D341Med (cell line): ENCODE measurements at places on chromosomes 12 and 14.

GRCh38 chr12:131118371-131118770 lies 164.7 kb downstream of the ADGRD1 start:
- no peak for DNase-seq

DNA sequence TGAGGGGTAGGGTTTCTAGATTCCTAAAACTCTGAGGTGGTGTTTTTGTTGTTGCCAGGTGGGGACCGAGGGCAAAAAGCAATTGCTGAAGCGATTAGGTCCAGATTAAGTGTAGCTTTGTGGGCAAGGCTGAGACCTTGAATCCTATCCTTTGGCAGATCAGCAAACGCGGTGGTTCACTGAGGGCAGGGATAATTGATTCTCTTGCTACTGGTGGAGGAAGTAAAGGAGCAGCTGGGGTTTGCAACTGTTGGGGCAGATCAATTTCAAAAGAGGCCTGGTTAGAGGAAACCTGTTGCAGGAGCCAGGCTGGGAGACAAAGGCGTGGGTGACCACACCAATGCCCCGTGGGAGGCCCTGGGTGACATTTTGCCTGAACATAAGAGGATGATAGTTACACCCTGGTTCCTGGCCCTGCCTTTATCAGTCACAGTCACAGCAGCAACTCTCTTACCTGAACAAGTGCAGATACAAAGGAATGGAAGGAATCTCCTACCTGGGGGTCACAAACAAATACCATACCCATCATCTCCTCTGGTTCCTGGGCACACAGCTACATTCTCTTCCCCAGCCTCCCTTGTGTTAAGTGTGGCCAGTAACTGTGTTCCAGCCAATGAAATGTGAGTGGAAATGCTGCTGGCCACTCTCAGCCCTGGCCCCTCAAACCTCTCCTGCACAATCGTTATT lies 43.3 kb upstream of the RASSF3 start:
- no peak for DNase-seq

DNA sequence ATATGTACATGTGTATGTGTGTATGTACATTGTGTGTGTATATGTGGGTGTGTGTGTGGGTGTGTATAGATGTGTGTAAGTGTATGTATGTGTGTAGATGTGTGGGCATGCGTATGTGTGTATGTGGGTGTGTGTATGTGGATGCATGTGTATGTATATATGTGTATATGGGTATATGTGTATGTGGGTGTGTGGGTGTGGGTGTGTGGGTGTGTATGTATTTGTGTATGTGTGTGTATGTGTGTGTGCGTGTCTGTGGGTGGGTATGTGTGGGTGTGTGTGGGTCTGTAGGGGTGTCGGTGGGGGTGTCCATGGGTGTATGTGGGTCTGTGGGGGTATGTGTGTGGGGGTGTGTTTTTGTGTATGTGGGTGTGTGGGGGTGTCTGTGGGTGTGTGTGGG lies 101.6 kb downstream of the PIWIL1 start:
- no peak for DNase-seq

GRCh38 chr12:2248901-2249381 lies 196.2 kb downstream of the CACNA1C start:
- no peak for DNase-seq

DNA sequence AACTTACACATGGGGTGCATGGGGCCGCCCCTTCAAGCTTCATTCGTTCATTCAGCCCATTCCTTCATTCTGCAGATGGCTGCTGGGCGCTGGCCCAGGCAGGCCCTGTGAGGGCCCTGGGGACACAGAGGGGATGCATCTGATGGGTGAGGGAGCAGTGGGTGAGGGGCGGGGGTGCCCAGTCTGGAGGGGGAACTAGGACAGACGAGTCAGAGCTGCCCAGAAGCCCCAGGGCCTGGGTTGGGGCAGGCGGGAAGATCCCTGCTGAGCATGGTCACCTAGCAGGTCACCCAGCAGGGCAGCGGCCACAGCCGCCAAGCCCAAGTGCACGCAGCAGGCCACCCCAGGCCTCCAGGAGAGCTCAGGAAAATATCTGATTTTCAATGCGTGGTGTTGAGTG lies 14.1 kb downstream of the TRMT61A start:
- no peak for DNase-seq

DNA sequence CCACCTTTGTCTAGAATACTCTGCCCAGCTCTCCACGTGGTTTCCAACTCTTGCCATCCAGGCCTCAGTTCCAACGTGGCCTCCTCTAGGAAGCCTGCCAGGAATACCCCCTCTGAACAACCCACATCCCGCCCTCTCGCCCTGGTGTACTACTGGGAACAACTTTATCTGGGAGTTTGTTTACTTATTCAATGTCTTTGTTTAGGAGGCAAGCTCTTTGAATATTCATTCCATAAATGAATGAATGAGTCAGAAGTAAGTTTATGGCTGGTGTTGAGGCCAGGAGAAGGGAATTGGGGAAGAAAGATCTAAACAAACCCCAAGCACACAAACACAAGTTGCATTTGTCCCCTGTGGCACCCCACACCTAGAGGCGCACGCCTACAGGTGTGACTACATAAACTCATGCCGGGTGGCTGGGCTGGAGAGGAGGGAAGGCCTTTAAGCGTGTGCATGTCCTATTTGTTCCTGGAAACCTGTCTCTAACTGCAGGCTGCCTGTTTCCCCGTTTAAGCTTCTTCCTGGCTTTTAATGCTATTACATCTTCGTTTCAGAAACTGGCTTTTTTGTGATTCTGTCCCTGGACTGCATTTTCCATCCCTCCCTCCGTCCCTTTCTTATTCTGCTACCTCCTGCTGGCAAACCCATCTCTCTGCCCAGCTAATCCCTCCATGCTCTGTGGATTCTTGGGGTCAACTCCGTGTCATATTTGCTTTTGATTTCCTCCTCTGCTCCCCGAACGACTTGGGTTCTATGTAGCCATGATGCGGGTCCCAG lies 57.9 kb downstream of the FZD10 start:
- DNase-seq = no peak

DNA sequence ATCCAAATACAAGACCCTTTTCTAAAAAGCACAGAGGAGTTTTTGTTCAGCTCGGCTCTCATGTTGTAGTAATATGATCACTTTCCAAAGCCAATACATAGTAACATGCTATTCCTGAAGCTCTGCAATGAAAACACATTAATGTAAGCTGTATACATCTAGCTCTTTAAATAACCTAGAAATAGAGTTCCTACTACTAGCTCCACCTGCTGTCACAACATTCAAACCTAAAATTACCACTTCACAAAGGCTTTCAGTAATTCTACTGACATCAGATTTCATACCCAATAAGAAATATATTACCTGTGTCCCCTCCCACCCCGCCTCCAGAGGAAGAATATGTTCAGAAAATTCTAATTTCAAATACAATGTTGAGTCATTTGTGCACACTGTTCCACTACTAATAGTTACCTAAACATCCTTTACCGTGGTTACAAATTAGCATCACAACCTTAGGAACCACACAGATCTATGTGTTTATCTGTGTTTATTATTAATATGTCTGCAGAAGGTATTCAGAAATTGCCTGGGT lies 17.8 kb downstream of the EFCAB11 start:
- no peak for DNase-seq

DNA sequence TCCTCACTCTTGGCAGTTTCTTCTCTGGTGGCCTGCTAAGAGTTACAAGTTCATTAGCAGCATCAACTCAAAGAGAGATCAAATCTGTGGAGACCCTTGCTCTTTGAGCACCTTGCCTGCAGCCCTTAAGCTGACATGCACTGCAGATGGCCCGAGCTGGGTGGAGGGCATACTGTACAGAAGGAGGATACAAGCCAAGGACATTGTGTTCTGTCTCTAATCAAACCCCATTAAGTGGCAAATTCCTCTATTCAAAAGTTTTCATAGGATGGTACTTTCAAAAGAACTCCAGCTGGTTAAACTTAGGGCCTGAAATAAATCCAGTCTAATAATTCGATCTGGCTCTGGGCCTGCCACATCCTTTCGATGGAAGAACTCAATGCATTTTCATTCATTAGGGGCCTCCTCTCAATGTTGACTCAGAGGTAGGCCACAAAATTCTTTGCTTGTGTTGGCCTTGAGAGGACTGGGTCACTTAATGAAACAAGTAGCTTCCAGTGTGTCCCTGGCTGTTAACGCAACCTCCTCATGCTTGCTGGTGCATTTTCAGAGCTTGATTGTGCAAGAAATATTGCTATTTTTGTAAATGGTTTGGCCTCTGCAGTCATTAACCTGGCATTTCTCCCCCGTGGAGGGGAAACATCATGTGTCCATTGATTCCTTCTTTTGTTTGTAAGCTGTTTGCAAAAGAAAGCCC lies 318.2 kb downstream of the NUAK1 start:
- no peak for DNase-seq

DNA sequence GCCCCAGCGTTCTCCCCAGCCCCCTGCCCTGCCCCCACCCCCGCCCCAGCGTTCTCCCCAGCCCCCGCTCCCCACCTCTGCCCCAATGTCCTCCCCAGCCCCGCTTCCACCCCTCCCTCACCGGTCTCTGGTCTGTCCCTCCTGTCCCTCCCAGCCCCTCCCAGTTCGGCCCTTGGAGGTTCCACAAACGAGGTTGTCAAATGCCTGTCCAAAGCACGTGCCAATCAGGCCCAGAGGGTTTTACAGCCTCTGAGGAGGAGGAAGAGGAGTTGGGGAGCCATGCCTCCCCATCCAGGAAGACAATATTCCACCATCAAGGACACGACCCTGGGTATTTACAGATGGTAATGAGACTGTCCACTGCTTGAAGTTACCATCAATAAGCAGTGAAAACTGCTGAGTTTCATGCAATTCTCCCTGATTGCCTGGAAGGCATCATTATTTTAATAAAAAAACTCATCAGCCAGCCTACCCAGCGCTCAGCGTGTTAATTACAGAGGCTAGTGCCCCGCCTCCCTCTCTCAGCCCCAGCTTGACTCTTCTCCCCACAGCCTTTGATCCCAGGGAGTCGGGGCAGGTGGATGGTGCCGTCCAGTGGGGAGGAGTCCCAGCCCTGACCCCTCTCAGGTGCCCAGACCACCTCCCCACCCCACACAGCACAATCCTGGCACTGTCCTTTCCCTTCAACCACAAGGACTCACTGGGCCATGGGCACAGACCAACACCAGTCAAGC lies 30.6 kb upstream of the C14orf180 start:
- DNase-seq = no peak

GRCh38 chr12:84842406-84843013 lies 70.1 kb downstream of the SLC6A15 start:
- DNase-seq = peak; percentile 37
